ENCODE measurements at places on chromosomes 11 and 22.

DNA sequence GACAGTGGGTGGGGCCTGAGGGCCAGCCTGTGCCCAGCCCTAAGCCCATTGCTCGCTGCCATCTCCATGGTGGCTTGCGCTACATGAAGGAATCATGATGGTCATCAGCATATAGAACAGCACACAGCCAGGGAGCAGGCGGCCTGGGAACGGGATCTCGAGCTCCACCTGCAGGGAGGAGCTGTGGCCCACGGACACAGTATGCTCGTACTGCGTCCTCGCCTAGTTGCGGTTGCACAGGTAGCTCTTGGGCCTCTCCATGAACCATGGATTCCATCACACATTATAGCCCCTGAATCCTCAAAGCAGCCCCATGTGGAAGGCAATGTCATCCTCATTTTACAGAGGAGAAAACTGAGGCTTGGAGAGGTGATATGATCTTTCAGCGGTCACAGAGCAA is 15.1 kb downstream of the SEC14L4 start:
- no peak for DNase-seq

DNA sequence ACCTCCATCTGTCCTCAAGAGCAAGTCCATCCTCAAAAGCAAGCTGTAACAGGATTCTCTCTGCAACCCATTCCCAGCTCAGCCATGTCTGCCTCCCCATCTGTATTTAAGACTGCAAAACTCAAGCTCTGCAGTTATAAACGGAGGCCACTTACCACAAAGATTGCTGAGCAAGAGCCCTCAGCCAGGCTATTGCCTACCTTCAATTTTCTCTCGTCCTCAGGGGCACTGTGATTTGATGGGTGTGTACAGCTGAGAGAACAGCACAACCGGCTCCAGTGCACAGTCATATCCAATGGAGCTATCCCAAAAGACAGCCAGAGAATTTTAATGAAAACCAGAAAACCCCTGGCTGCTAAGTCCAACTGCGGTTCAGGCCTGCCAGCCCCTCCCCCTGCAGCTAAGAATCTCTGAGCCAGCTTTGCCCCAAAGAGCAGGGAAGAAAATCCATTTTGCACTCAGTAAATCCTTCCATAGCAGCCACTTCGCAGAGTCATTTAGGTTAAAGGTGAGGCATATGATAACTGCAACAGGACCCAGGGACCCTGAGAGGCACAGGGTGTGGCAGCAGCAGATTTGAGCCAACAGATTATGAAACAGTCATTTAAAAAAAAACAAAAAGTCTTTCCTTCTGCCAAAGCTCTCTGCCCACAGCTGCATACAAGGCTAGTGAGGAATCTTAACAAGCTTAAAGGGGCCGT is 37.6 kb downstream of the RAB30 start:
- no peak for DNase-seq

GRCh38 chr22:49790912-49791311 is 36.8 kb downstream of the BRD1 start:
- no peak for DNase-seq

DNA sequence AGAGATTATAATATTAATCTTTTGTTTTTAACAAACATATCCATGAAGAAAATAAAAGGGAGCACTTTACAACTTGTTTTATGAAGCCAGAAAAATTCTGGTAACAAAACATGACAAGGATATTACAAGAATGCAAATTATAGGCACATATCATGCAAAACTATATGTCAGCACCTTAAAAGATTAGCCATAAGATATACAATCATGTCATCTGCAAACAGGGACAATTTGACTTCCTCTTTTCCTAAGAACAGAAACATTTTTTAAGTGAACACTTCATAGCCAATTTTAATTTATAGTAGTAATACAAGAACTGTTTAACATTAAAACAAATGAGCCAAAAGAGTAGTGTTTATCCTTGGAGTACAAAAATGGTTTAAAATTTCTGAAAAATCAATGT is 916.5 kb upstream of the CNTN5 start:
- DNase-seq = no peak

DNA sequence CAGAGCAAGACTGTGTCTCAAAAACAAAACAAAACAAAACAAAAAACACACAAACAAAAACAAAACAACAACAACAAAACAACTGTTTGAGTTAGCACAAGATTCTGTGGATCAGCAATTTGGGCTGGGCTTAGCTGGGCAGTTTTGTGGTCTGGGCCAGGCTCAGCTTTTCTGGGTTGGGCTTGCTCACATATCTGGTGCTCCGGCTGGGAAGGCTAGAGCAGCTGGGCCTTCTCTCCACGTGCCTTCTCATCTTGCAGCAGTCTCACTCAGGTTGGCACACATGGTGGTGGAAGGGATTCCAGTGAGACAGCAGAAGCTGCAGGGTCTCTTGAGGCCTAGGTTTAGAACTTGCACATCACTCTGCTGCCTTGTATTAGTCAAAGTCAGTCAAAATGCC is 35.7 kb downstream of the EIF3F start:
- no peak for DNase-seq

DNA sequence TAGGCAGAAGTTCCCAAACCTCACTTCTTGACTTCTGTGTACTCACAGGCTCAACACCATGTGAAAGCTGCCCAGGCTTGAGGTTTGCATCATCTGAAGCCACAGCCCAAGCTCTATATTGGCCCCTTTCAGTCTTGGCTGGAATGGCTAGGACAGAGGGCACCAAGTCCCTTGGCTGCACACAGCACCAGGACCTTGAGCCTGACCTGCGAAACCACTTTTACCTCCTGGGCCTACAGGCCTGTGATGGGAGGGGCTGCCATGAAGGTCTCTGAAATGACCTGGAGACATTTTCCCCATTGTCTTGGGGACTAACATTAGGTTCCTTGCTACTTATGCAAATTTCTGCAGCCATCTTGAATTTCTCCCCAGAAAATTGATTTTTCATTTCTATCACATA is 288.3 kb upstream of the ZC3H12C start:
- no peak for DNase-seq

DNA sequence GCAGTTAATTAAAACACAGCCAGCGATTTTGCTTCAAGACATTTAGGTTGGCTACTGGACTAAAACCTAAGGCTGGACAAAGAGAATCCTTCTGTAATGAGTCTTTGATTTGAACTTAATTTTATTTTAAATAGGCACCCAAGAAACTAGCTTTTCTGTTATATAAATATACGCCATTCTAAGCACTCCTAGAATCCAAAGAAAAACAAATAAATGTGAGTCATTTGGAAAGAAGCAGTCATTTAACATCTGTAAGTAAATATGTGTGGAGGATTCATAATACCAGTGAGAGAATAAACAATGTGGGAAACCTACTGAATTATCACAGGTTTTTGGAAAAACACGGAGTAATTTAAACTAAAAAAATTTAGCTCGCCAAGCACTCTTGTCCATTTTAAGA is 1.2 kb upstream of the TECTA start:
- DNase-seq = no peak

GRCh38 chr11:62719302-62719978 is 7.8 kb downstream of the HNRNPUL2 start:
- DNase-seq = no peak

DNA sequence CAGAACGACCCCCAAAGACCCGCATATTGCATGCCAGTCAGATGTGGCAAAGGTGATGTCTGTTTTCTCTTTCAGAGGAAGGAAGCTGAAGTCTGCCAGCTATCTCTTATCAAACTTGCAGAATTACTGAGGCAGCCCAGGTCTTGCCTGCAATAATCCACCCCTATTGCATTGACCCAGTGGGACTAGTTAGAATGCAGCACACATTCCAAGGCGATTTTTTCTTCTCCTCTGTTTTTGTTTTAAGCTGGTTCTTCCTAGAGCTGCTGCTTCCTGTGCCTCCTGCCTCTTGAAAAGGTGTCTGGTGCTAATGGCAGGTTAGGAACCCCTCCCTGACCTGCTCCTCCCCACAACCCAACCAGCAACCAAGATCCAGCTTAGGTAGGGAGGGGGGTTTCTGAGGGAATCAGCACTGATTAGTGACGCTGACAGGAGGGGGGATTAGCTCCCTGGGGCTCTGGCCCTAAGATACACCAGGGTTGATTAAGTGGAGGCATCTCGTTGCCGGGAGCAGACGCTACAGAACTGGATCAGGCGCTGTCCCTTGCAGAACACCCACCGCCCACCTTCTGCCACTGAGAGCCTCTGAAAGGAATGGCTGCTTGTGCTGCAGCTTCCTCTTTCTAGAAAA is 2.8 kb downstream of the NTM start:
- no peak for DNase-seq

- no peak for DNase-seq
Observed at GRCh38 chr11:26688701-26689100, 33.2 kb downstream of the SLC5A12 start.

- no peak for DNase-seq
Observed at GRCh38 chr22:19959043-19959586, 17.5 kb upstream of the TXNRD2 start.

- no peak for DNase-seq
Observed at GRCh38 chr11:44548032-44548695, 17.3 kb upstream of the CD82 start.

- no peak for DNase-seq
Observed at GRCh38 chr11:8296872-8297271, 33.2 kb upstream of the LMO1 start.

GRCh38 chr11:69485337-69486041 is 4.0 kb downstream of the LINC01488 start:
- no peak for DNase-seq

DNA sequence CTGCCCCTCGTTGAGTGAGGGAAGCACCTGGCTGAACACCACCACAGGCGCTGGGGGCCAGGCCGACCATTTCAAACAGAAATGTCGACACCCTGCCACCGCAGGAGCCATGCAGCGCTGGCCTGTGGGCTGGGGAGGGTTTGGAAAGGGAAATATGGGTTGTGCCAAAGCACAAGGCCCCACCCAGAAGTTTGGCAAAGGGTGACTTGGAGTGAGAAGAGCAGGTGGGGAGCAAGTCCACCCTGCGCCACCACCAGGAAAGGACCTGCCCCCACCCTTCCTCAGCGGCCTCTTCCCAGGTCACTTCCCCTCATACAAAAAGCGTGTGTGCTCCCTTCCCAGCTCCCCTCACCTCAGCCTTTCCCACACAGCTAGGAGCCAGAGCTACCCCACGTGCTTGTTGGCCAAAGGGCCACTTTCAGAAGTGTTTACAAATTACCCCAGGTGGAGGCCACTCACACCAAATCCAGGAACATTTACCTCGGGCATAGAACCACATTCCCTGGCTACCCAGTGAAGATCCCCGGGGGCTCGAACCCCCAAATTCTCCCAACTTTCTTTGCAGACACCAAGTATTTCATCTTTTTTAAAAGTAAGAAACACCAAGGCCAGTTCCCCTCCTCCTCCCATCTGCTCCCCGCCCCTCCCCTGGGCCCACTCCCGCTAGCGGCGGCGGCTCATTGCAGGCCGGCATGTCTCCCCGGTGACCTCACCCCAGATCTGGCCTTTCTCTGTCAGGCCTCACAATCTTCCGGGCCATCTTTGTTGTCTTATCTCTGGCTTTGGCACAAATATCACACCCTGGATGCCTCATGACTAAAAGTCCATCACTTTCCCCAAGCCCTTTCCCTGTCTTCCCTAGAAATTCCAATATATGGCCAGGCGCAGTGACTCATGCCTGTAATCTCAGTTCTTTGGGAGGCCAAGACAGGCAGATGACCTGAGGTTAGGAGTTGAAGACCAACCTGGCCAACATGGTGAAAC is 20.5 kb upstream of the SCGB1A1 start:
- no peak for DNase-seq

DNA sequence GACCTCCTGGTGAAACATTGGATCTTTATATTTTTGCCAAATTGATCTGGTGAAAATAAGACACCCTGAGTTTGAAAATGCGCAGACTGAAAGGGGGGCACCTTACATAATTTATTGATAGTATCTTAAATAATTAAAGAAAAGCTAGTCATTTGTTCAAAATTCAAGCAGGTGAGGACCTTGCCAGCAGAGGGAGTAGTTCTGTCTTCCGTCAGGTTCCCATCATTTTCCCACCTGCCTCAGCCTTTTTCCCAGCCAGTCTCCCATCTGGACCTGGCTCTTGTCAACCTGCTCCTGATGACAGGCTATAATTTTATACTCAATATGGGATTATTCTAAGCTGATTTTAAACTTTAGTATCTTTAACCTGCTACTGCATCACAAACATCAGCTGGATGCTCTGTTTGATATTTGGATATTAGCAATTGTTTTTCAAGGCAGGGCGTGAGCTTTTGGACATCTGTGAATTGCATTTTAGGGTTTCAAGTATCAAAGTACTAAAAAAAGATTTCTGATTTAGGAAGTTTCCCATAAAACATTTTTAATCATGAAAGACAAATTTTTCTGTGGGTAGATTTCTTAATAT is 132.0 kb downstream of the ELP4 start:
- no peak for DNase-seq

DNA sequence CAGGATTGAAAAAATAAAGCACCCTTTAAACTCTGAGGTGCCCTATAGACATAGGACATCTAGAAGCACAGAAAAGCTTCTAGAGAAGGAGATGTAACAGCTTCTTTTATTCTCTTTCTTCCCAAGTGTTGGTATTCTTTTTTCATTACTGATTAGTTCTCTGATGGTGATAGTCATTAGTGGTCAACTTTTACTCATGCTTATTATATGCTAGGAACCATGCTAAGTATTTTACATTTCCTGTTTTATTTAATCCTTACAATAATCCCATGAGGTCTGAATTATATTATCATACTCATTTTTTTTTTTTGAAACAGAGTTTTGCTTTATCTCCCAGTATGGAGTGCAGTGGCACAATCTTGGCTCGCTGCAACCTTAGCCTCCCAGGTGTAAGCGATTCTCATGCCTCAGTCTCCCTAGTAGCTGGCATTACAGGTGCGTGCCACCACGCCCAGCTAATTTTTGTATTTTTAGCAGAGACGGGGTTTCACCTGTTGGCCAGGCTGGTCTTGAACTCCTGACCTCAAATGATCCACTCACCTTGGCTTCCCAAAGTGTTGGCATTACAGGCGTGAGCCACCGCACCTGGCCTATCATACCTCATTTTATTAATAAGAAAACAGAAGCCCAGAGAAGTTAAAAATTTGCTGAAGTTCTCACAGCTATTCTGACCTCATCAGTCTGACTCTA is 3.0 kb downstream of the C11orf52 start:
- DNase-seq = no peak

GRCh38 chr11:104529906-104530305 is 366.0 kb upstream of the PDGFD start:
- no peak for DNase-seq

- no peak for DNase-seq
Observed at GRCh38 chr22:45248832-45249561, 8.3 kb upstream of the KIAA0930 start.

DNA sequence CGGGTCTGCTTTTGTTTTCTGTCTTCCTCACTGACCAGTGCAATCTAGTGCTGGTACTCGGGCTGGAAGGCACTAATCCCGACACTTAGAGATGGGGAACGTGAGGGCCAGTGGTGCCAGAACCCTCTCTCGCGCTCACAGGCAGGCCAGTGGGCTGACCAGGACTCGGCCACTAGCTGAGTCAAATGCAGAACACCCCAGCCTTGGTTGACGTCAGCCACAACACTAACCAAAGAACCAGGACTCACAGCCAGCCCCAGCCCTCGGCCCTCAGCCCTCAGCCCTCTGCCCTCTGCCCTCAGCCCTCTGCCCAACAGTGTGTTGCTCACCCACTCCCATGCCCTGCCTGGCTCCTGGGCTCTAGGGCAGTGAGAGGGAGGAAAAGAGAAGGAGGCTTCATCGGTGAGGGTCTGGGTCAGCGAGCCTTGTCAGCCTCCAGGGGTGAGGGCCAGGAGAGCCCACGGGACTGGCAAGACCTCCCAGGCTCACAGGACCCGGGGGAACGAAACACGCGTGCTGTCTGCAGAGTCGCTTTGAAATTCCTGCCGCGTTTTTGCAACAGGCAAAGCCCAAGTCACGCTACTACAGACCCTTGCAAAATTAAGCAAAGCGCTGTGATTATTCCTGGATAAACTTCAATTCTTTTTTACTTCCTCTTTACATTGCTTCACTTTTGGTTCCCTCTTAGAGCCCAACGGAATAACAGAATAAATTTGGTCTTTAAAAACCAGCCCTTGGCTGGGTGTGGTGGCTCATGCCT is 27.5 kb downstream of the KIAA0930 start:
- no peak for DNase-seq

Measured in memory B cell (primary cell).